Stimulated activated CD8-positive, alpha-beta memory T cell treated with anti-CD3 and anti-CD28 coated beads, Interleukin-7, amount 100 ng/mL, for 4 hours (primary cell): ENCODE measurements at places on chromosomes 7 and 10.

GRCh38 chr10:61363006-61363405 lies 90.2 kb downstream of the TMEM26 start:
- no peak for DNase-seq

GRCh38 chr10:96136810-96137209 lies 6.7 kb downstream of the ZNF518A start:
- no peak for DNase-seq

DNA sequence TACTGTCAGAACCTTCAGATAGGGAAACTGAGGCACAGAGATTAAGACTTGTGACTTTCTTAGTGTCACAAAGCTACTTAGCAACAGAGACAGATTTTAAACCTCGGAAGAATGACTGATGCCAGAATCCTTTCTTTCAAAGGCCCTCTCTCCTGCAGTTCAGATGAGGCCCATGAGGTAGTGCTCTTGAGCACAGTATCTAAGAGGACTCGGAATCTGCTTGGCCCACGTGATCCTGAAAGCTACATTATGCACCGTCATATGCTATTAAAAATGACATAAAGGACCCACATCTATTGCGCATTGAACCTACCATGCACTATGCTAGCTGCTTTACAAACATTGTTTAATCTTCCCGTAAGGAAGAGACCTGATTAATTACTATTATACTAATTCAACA lies 355.9 kb downstream of the SFMBT2 start:
- DNase-seq = no peak

DNA sequence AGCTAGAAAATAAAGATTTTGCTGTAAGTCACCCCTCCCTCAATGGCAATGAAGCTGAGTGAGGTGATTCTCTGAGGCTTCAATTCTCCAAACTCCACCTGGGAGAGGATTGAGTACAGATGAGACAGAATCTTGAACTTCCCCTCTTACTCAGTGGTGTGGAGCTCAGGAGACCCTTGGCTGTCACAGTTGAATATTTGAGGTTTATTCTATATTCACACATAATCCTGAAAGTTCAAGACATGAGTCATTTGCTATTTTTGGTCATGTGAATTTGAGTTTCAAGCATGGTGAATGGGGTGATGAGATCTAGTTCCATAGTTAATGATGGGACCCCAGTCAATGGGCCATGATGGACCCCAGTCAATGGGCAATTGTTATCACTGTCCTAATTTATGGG lies 13.9 kb upstream of the TECTB start:
- no peak for DNase-seq

DNA sequence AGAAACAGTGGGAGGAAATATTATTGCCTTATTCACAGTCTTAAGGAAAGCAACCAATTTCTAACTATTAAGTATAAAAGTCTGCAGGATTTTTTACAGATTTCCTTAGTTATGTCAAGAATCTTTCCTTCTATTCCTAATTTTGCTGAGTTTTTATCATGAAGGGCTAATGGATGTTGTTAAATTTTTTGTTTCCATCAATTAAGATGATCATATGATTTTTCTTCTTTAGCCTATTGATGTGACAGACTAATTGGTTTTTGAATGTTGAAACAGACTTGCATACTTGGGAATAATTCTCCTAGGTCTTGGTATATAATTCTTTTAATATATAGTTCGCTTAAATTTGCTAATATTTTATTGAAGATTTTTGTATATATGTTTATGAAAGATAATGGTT lies 569.1 kb upstream of the KCND2 start:
- DNase-seq = no peak

DNA sequence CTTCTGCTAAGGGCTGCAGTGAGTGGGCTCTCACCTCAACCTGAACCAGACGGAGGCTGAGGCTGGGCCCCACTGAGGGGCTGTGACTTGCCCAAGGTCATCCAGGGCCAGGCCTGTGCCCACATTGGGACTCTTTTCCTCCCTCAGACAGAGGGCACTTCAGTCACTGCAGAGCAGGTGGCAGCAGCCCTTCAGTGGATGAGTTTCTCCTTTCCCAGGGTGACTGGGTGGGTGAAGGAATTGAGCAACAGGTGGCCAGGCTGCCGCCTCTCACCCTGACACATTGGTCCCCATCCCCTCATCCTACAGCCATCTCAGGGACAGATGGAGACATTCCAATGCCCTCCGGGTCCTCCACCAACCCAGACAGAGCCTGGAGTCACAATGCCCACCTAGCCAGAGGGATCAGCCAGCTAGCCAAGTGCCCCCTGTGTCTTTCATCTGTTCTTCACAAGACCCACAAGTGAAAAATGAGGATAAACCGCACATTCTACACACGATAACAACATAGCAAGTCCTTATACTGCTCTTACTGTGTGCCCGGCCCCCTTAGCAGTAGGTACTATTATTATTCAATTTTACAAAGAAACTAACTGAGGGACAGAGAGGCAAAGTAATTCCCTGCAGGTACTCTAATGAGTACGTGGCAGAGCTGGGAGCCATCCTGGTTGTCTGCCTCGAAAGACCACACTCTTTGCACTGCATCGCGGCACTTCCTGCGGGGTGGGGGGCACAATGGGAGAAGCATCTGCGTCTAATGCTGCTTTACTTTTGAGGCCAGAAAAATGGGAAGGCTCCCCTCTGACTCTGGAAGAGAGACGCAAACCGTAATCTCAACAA lies 1.7 kb upstream of the SLC18A3 start:
- no peak for DNase-seq

- DNase-seq = no peak
Observed at GRCh38 chr7:92135052-92135889, 994 bp upstream of the CYP51A1 start.

DNA sequence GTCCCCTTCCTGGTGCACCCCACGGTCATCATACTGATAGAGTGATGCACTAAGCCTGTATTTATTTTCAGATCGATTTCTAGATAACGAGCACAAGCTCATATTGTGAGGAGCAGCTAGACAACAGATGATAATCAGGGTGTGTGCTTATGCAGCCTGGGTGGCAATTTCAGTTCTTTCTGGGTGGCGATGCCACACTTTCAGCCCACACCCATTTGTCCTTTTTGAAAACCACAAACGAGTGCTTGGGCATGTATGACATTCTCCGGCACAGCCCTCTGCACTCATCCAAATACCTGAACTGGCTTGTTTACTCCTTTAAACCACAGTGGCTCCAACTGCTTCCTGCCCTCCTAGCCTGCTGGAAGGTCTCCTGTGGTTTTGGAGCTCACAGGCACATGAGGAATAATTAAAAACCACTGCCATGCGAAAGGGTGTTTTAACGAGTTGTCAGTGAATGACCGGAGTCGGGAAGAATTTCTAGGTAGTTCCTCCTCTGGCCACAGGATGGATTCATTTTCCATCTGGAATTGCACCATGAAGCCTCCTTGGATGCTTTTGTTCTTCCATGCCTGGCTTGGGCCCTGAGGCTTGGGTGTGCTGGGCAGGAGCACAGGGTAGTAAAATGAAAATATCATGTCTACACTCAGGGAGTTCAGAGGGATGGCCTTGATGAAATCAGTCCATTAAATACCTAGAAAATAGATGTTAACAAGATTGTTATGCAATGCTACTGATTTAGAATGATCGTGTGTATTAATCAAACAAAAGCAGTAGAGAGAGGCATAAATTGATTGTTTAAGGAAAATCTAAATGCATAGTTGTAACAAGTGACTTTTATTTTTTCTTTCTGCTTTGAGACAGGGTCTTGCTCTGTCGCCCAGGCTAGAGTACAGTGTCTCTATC lies 52.4 kb upstream of the ITGB1 start:
- DNase-seq = no peak
